Amygdala (tissue), 56 donors: ENCODE measurements at places on chromosomes 2 and 18.

GRCh38 chr2:16140771-16141640 lies 200.7 kb downstream of the MYCN start:
- DNase-seq, result no peak

GRCh38 chr2:198731842-198732399 lies 725.8 kb downstream of the SATB2 start:
- no peak for DNase-seq

DNA sequence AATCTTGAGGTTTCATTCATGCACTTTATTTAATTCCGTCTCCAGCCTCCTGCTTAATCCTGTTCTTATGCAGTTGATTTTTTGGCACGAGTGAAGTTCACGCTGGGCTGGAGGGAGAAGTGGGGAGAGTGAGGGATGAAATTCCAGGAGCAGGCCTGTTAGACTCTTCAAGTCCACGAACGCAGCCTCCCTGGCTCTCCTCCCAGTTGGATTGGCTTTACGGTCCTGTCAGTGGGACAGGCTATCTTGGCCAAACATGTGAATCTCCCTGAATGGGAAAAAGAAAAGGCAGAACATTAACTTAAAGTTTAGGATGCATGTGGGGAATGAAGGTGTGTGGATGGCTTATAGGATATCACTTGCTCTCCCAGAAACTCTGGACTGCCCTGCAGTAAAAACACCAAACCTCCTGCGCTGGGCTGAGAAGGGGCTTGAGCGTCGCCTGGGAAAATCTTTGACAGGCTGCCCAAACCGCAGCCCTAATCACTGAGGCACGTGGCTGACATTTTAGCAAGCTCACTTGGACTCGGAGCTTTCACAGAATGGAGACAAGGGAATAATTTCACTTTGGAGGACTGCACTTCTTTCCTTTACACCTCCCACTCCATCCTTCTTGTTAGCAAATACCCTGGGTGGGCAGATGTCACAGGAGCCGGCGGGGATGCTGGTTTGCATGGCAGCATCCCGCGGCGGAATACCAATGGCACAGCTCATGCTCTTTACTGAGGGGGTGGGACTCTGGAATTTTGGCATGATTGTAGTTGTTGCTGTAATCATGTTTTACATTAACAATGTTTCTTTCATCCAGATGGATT lies 93.9 kb downstream of the ACKR3 start:
- DNase-seq, result no peak

DNA sequence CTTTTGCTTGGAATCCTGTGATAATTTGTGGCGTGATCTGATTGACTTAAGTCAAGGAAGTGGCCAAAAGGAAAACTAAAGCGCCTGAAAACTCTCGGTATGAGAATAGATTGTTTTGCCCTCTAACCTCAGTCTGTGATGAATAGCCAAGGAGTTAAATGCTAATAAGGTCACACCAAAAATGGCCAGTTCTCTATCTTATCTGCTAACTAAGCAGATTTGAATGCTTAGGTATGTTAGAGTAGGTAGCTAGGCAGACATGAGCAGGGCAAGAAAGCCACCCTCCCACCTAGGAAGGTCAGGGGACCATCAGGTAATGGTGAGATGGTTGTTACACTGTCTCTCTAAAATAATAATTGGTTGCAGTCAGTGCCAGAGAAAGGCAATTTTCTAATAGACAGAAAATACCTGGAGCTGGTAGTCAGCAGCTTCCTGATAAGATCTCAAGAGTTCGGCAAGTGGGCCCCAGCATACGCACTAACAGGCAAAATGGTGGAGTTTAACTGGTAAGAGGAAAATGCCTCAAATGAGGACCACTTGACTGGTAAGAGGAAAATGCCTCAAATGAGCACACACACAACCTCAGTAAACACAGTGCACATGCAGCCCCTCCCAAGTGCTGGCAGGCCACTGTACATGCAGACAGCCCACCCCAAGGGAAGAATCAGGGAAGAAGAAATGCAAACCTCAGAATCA lies 468.4 kb downstream of the MBD2 start:
- no peak for DNase-seq

DNA sequence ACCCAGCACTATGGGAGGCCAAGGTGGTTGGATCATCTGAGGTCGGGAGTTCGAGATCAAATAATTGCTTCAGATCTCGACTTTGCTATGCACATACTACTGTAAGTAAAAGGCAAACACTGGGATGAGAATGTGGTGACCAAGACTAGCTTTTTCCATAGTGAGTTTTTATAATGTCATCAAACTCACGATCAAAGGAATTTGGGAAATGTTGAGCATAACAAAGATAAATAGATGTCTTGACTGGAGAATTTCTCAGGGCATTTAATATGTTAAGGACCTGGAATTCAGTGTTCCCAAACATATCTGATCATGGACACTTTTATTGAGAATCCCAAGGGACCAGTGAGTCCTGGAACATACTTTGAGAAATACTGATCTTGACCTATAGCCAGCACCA lies 205.6 kb downstream of the ARHGAP15 start:
- DNase-seq, result no peak

- no peak for DNase-seq
These were observed 762.3 kb downstream of the DCDC2C start for GRCh38 chr2:4465671-4466070.

DNA sequence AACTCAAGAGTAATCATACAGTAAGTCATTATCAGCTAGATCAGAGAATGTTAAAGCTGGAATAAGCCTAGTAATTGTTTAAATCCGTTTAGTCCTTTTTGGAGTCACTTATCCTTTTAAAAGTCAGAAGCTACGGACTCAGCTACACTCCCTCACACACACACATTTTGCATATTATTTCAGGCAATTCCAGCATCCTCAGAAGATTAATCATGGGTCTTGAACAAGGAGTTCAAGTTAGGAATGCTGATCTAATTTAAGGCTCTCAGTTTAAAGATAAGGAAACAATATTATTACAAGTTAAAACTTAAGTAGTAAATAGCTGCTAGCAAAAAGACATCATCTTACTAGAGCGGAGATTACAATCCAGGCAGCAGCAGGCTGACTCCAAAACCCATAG lies 74.3 kb downstream of the GTF3C3 start:
- no peak for DNase-seq

DNA sequence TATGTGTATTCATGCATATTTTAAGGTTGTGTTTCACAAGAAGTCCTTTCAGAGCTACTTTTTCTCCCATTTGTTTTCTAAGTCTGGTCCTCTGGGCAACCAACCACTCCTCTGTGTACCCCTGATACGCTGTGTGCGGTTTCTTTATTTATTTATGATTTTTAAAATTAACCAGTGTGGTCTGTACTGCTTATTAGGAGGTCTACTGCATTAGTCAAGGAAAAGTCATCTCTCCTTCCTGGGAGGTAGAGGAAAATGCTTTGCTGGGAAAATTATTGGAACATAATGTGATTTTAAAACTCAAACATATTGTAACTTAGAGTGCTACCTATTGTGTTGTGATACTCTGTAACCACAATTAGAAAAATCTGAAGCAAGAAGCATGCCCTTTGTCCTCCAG lies 1404.3 kb downstream of the SUCLG1 start:
- DNase-seq, result no peak

DNA sequence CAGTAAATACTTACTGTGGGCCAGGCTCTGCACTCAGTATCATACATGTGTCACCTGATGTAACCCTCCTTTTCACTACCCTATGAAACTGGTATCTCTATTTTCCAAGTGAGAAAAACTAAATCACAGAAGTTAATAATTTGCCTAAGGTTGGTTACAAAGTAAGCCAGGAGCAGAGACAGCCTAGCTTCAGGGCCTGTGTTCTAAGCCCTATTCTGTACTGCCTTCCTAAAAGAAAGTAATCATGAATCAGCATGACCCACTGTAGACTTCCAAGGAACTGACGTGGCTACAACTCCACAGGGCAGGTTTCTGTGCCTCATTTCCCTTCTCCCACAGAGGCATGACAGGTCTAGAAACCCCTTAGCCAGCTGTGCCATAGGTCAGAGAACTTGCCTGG lies 14.3 kb downstream of the ZNF142 start:
- no peak for DNase-seq
